Activated CD4-positive, alpha-beta T cell treated with anti-CD3 and anti-CD28 coated beads, Interleukin-2, amount 50 U/mL, for 48 hours (primary cell): ENCODE measurements at places on chromosomes 2 and 18.

DNA sequence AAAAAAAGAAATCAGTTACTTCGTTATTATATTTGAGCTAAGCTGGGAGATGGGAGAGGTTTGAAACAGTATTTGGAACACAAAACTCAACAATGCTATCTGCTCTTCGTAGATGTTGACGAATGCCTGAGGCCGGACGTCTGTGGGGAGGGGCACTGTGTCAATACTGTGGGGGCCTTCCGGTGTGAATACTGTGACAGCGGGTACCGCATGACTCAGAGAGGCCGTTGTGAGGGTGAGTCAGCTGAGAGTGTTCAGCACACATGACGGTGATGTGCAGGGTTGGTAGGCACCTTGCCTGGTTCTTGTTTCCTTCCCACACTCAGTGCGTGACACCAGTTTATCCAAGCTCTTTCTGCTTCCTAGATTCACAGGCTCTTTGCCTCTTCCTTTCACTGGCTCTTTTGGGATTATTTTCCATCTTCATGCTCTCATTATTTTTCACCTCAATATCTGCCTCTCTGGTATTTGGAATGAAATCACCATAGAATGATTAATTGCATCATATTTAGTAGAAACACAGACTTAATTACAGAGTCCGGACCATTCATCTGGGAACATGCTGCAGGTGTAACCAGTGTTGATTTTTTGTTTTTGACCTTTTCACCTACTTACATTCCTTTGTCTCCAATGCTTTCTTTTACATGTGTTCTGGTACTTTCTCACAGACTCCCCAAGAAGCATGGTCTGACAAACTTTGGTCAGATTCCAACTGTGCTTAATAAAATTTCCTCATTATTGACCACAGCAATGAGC is 200.6 kb upstream of the RASGRP3 start:
- DNase-seq = peak; percentile 50

DNA sequence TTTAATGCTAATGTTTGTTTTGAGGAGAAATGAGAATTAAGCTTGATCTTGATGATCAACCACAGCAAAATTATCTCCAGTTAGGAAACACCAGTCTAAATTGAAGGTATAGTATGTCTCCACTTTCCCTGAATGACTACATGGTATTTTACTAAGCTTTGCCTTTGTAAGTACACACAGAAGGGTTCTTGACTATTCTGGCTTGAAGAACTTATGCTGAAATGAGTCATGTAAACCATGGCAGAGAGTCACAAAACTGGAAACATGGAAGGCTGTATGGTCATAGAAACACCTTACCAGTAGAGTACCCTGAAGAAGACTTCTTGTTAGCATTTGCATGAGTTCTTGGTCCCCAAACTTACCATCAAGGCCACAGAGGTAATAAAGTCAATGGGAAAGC is 250.5 kb downstream of the SLC8A1 start:
- DNase-seq = no peak

GRCh38 chr18:79768745-79769144 is 29.0 kb upstream of the KCNG2 start:
- no peak for DNase-seq

DNA sequence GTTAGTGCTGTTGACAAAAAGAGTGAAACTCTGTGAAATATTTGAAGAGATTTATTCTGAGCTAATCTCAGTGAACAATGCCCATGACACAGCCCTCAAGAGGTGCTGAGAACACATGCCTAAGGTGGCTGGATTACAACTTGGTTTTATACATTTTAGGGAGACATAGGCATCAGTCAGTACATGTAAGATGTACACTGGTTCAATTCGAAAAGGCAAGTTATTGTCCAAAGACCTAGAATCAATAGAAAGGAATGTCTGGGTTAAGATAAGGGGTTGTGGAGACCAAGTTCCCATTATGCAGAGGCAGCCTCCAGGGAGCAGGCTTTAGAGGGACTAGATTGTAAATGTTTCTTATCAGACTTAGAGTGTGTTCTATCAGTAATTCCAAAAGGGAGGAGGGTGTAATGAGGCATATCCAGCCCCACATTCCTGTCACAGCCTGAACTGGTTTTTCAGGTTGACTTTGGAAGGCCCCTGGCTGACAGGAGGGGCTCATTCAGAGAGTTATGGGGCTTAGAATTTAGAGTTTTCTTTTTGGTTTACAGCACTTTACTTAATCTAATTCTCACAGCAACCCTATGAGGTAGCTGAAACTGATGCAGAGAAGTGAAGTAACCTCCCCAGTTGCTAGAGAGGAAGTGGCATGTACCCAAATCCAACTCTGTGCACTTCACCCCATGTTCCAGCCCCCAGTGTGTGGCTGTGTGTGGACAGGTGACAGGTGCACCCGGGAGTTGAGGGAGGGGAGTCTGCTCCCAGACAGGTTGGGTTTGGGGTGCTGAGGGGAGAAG is 28.3 kb upstream of the ASAP2 start:
- DNase-seq = no peak

DNA sequence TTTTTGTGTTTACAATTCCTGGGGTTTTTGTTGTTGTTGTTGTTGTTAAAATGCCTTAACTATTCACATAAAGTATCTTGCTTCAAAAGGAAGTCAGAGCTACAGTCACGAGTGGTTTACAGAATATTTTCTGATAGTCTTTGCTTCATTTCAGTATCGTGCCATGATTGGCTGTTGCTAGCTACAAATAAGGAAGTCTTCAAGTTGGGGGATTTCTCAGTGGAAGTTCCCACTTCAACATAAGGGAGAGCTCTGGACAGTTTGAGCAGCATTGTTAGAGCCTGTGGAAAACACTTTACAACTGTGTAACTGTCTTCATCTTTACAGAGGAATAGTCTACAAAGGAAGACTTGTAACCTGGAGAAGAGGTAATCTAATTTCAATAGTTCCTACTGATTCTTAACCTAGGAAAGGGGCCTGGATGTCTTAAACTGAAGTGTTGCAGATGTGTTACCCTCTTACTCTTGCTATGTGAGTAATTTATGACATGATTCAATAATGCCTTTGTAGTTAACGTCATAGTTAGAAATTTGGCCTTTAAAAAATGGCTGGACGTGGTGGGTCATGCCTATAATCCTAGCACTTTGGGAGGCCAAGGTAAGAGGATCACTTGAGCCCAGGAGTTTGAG is 23.4 kb upstream of the TANK start:
- no peak for DNase-seq

DNA sequence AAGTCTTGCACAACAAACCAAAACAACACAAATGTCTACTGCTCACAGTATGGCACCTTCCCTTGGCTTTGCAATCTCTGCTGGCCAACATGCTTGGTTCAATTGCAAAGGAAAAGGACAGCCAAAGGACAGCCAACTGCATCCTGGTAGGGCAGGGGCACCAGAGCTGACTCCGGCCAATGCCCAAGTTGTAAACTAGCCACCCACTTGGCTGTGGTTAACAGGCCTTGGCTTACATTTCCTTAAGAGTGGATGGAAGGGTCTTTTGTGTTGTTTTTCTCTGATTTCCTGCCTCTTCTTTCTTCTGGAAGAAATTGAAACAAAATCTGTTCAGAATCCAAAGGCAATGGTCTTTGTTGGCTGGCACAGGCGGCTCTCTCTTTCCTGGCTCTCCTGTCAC is 119.1 kb upstream of the TRIB2 start:
- no peak for DNase-seq

DNA sequence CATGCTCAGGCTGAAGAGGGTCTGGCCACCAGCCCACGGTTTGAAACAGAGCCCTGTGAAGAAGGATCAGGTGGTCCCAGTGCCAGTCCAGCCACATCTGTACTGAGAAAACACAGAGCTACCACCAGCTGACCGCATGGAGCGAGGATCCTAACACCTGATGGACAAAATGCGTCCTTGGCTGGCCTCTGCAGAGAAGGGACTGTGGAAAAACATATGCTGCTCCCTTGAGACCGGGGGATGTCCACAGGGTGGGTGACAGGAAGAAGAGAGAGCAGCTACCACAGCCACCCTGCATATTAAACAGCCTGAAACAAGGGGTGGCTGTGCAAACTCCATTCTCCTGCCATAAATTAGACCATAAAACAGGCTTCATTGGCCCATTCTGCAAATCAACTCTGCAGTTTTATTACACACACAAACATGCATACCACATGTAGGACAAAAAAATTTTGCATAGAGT is 137.2 kb downstream of the BCL2 start:
- DNase-seq = no peak

- no peak for DNase-seq
Measured at GRCh38 chr2:1310866-1311265, 102.4 kb upstream of the TPO start.

- DNase-seq = no peak
Measured at GRCh38 chr2:112597537-112598322, 13.3 kb downstream of the CHCHD5 start.

- DNase-seq = no peak
Measured at GRCh38 chr2:65477590-65477989, 45.2 kb upstream of the SPRED2 start.

- DNase-seq = no peak
Measured at GRCh38 chr2:71309-72035, 25.2 kb upstream of the FAM110C start.

GRCh38 chr2:207930747-207931146 is 94.6 kb downstream of the PLEKHM3 start:
- no peak for DNase-seq

GRCh38 chr2:9983401-9984216 is 32.1 kb downstream of the GRHL1 start:
- no peak for DNase-seq

- DNase-seq = no peak
Measured at GRCh38 chr2:220956429-220956828, 615.7 kb downstream of the EPHA4 start.

DNA sequence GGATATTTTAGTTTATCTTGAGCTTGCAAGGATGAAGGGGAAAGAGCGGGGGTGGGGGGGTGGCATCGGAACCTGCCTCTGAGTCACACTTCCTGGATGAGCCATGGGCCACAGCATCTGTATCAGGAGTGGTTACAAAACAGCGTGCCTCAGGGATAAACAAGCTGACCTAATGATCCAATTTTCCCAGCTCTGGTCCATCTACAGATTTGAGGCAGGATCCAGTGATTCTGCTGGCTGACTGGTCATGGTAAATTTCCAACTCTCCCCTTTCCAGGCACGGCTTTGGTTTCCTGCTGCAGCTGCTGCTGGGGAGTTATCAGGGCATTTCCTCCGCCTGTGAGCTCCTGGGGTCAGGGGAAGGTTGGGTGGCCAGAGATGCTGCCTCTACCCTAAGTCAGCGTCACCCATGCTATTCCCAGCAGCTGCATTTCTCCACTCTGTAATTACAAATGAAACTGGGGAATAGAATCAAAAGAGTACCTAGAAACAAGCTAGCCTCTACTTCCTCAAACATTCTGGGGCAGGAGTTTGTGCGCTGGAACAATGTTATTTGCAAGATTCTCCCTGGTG is 4.7 kb upstream of the HPCAL1 start:
- DNase-seq = peak; percentile 66

DNA sequence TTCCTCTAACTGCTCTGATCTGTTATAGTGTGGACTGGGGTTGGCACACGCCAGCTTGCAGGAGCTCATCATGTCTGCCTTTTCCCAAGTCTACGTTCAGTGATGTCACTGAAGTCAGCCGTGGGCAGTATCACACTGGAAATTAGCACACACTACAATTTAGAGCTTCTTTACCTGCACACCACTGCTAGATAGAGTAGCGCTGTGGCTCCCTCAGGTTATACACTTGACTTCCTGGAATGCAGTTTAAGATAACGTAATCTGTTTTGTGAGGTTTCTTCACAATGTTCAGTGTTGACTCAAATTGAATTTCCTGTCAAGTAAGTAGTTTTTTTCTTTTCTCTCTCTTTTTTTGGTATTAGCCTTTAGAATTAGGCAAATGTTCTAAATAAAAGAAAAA is 487.2 kb downstream of the DCDC2C start:
- no peak for DNase-seq

DNA sequence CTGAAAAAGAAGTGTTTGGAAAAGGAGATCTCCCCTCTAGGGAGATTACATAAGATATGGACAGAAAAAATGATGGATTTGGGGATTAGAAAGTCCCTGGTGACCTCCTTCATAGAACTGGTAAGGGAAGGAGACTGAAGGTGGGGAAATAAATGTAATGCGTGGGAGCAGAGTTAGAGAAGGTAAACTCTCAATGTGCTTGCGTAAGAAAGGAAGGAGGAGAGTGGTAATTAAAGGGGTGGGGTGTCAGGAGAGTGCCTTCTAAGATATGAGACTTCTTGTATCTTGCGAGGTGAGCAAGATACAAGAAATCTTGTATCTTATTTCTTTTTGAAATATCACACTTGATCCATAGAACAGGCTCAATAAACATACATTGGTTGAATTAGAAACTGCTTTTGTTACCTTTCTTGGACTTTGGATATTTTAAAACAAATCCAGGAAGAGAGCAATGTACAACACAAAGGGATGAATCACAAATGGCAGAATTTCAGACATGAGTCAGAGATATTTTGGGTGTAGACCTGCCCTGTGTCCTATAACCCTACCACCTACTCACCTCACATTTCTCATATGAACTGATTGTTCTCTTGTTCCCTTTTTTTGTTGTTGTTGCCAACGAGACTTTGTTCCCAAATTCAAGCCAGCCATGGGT is 342.4 kb downstream of the INSIG2 start:
- DNase-seq = no peak

GRCh38 chr2:75790814-75791467 is 80.2 kb upstream of the GCFC2 start:
- no peak for DNase-seq

GRCh38 chr2:60837123-60837522 is 44.3 kb upstream of the REL start:
- no peak for DNase-seq

DNA sequence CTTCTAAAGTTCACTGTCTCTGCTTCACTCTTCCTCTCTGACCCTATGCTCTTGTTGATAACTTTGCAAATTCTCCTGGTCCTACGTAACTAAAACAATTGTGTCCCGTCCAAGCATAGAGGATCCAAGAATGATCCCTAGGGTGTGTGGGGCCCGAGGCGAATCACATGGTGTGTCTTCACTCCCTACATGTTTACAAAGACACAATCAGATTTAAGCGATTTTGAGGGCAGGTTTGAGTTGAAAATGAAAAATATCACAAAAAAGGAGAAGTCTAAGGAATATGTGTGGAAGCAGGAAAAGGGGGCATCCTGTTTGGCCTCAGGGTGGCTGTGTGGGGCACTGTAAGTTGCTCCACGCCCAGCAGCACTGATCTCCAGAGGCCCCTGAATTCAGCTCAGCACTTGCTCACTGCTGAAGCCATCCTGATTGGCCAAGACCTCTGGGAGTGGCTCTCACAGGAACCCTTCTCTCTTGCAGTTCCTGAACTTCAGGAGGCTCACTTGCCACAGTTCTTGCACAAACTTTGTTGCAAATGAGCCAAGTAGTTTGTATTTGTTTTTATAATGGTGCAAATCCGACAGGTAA is 363.6 kb downstream of the ZNF521 start:
- DNase-seq = no peak

- DNase-seq = no peak
Measured at GRCh38 chr2:207903236-207903635, 122.1 kb downstream of the PLEKHM3 start.

DNA sequence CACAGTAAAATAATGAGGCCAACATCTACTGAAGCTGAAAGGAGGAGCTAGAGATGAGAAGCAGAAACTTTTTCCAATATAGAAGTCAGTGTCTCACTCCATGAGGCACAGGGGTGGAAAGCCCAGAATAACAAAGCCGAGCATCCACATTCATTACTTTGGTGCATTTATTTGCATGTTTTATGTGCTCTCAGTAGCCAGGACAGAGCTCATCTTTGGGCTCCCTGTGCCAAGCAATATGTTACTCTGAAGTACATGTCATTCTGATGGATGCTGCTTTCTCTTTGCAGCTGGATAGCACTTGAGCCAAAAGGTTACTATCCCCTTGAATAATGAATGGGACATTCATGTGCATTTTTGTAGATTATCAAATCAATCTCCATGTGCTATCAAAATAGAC is 338.6 kb upstream of the SOX11 start:
- no peak for DNase-seq
